ENCODE measurements at places on chromosomes 7 and 10.

- H3K4me1 ChIP-seq = peaks cover 24% of the 10 kb centered on the region
- no peak for DNase-seq
- H3K27me3 ChIP-seq = no peaks in the 10 kb centered on the region
These were observed 112.5 kb downstream of the WDR11 start for GRCh38 chr10:120963594-120964220.

GRCh38 chr7:84847038-84847437 lies 339.8 kb downstream of the SEMA3D start:
- no peak overlapping the region for H3K4me3 ChIP-seq
- no peaks in the 10 kb centered on the region for H3K4me1 ChIP-seq
- no peak overlapping the region for H3K27ac ChIP-seq
- H3K27me3 ChIP-seq = no peaks in the 10 kb centered on the region
- no peak for DNase-seq

DNA sequence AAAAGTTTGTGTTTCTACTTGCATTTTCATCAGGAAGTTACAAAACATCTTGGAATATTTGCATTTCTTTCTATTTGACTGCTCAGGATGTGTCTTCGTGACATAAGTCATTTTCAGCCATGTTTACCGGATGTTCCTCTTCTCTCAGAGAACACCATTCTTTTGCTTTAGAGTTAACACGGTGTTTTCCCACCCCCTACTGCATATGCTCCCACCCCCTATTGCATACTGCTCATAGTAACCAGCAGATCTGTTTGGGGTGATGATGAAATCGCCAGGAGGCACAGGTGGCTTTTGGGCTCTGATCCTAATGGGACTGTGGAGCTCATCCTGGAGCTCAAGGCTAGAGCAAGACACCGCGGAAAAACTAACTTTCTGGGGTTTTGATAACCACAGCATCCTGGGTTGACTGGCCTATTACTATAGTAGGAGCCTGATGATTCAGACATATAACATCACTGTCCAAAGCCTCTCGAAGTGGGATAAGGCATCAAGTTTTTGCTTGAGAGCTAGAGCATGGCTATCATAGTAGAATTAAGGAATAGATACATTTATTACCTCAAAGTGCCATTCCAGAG lies 65.1 kb upstream of the BET1 start:
- no peak overlapping the region for H3K4me3 ChIP-seq
- H3K27me3 ChIP-seq = no peaks in the 10 kb centered on the region
- no peak for DNase-seq
- H3K36me3 ChIP-seq = no peaks in the 10 kb centered on the region
- no peaks in the 10 kb centered on the region for H3K4me1 ChIP-seq

DNA sequence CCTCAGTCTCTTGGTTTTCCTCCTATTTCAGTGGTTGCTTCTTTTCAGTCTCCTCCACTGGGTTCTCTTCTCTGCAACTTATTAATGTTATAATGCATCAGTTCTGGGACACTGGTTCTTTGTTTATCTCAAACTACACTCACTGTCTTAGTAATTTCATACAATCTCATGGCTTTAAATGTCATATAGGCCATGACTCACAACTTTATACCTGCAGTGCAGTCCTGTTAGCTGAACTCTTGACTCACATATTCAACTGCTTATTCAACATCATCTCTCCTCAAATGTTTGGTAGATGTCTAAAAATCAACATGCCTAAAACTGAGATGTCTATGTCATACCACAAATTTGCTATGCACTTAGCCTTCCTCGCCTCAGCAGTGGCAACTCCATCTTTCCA lies 101.2 kb upstream of the PALS2 start:
- H3K36me3 ChIP-seq = no peaks in the 10 kb centered on the region
- H3K4me3 ChIP-seq = no peak overlapping the region
- no peak overlapping the region for H3K27ac ChIP-seq
- DNase-seq = no peak

DNA sequence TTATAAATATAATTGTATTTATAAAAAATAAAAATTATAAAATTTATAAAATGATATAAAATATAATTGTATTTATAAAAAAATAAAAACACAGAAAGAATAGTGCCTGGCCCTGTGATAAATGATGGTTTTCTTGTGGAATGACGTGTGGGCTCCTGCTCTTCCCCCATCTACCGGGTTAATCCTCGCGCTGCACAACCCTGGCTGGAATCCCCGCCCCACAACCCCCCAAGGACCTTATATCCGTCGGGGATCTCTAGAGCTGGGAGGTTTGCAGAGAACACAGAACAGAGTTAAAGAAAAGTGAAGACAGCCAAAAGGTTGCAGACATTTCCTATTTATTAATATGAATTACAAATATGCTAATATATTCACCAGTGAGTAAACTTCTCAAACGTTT lies 95.4 kb upstream of the NPS start:
- no peaks in the 10 kb centered on the region for H3K27me3 ChIP-seq
- H3K27ac ChIP-seq = no peak overlapping the region
- DNase-seq = no peak
- no peak overlapping the region for H3K4me3 ChIP-seq
